ENCODE measurements at places on chromosomes 4 and X.

DNA sequence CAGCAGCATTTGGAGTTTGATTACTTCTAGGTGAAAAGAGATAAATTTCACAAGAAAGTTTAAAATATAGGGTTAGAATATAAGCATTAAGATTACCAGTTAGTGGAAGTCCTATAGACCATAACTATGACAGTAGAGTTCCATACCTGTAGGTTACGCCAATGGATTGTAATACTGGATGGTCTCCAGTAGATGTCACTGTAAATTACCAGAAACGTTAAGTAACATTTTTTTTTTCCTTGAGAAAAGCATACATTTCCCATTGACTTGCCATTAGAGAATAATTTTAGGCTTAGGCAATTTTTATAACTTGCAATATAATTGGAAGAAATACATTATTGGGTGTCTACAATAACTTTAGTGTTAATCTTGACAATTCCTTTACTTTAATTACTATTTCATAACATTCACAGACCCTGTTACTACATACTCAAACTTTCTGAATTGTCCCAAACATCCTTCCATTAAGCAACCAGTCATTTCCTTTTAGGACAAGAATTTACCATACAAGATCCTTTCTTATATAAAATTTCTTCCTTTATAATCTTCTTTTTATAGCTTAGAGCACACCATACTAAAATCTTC is 304.1 kb upstream of the TECRL start:
- DNase-seq, result peak; percentile 49

- no peak for DNase-seq
Observed at GRCh38 chr4:188262464-188262863, 123.2 kb downstream of the TRIML1 start.

- no peak for DNase-seq
Observed at GRCh38 chr4:1510931-1511330, 104.7 kb upstream of the NKX1-1 start.

GRCh38 chr4:149555146-149555545 is 260.5 kb downstream of the IQCM start:
- peak; percentile 4 for DNase-seq

GRCh38 chr4:96146686-96147085 is 306.8 kb downstream of the PDHA2 start:
- no peak for DNase-seq

DNA sequence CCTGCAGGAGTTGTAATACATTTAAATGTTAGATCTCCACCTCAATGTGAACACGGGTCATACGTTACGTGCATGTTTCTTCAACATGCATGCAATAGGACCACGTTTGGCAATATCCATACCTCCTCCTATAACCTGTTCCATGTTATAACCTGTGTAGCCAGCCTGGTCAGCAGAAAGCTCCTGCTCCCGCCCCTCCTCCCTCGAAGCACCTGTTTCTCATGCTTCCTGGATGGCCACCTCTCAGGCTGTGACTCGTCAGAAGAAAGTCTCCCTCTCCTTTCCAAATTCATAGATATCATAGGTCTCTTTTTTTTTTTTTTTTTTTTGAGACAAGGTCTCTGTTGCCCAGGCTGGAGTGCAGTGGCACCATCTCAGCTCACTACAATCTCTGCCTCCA is 96.5 kb downstream of the HMX1 start:
- DNase-seq, result peak; percentile 2

- no peak for DNase-seq
Observed at GRCh38 chrX:78092296-78092695, 11.8 kb upstream of the PGK1 start.

- DNase-seq, result no peak
Observed at GRCh38 chr4:102667001-102667400, 93.8 kb downstream of the MANBA start.

GRCh38 chr4:106607558-106607957 is 239.0 kb upstream of the GIMD1 start:
- no peak for DNase-seq

GRCh38 chrX:114973013-114973412 is 44.4 kb downstream of the IL13RA2 start:
- DNase-seq, result no peak

- no peak for DNase-seq
Observed at GRCh38 chrX:100296183-100296753, 113.8 kb downstream of the PCDH19 start.

DNA sequence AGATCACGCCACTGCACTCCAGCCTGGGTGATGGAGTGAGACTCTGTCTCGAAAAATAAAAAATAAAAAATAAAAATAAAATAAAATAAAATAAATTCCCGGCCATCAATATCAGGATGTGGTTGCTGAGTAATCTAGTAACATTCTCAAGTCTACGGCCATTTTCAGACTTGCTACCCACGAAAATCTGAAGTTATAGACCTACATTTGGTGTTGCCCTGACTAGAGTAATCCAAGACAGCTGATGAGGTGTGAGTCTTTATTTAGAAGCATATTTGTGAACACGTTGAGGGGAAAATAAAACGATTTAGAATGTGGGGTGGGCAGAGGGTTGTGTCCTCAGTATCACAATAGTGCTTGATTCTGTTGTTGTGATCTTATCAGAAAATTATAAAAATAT is 130.2 kb upstream of the MID1 start:
- no peak for DNase-seq

DNA sequence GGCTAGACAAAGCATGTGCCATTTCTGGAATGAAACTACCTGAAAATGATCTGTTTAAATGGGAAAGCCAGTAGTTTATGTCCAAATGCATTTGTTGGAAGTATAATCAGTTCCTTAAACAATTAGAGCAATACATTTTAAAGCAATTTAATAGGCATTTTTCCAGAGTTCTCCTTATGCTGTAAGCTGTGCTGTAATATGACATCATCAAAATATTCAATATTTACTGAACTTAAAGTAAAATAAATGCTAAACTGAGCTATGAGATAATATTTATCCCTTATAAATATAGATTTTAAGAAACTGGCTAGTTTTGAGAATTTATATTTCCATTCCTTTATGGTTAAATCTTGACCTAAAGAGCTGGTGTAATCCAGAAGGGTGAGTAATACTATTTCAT is 7.9 kb downstream of the SLC4A4 start:
- DNase-seq, result no peak

DNA sequence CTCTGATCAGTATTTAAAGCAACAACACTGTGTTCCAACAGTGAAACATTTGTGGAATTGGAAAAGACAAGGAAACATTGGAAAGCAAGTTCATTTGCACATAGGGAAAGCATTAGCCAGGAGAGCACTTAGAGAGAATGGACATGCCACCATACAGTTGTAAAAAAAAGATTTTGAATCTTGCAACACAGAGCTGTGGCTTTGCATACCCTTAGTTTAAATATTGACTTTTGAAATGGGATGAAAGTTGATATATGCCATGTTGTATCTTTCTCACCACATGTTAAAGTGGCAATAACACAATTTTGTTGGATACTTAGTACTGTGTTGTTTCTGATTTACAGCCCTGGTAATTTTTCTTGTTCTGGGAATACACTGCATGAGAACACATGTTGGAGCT is 208.1 kb downstream of the BMPR1B start:
- DNase-seq, result no peak

DNA sequence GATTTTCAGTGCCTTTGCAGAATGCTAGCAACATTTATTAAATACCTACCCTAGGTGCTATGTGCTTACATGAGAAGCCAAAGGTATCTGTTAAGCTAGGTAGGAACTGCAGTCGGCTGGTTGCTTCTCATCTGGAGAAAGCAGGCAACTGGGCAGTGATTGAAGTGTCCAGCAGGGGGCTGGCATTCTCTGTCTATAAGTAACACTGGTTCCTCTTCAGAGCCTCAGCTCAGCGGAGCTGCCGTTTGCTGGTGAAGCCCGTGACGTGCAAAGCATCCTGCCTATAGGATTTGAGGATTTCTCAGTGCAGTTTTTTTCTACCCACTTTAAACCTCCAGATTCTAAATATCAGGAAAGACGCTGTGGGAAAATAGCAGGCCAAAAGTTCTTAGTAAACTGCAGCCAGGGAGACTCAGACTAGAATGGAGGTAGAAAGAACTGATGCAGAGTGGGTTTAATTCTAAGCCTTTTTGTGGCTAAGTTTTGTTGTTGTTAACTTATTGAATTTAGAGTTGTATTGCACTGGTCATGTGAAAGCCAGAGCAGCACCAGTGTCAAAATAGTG is at the start of gene GRPR:
TSS of gene GRPR (plus strand) at position 344 of the 565 bp plus-strand sequence. CDS start 389 bp downstream, outside the sequence.
- peak; percentile 78 for DNase-seq

DNA sequence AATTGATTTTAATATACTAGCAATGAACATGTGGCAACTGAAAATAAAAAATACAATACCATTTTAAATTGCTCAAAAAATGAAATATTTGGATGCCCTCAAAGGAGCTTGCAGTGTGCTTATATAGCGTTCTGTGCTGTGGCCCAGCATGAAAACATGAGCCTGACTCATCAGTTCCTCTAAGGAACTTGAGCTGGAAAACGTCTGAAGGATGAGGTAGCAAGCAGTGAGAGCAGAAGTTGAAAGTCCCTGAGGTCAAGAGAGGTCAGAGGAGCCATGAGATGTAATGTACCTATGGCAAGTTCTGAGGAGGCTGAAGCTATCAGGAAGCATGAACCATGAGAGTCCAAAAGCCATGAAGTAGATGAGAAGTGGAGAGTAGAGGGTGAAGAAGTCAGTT is 59.7 kb downstream of the HMGB3 start:
- no peak for DNase-seq

- no peak for DNase-seq
Observed at GRCh38 chr4:154001193-154001592, 212.3 kb upstream of the SFRP2 start.

DNA sequence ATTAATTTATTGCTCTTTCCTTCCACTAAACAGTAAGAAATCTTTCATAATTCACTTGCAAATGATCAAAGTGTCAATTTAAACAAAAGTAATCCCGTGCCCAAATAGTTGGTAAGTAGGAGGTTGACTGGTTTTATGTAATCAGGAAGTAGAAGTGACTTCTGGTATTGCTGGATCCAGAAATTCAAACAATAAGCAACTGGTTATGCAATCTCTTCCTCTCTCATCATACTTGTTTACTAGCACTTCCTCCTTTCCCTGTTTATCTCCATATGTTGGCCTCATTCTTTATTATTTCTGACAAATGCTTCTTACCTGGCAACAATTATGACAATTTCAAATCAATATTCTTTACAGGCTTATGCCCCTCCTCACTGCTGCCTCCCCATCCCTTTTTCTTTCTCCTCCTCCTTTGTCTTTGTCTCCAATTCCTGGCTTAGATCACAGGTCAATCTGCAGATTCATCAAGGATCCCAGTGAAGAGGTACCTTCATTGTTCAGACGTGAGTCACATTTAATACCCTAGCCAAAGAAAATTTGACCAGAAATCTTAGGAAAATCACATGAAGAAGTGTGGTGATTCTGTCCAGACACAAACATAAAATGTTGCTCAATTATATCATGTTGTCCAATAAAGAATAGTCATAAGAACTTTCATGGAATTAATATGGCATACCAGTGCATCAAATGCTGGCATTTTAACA is 323.2 kb upstream of the PCDH7 start:
- DNase-seq, result no peak

GRCh38 chrX:100411802-100412715 is 2.0 kb upstream of the PCDH19 start:
- no peak for DNase-seq

DNA sequence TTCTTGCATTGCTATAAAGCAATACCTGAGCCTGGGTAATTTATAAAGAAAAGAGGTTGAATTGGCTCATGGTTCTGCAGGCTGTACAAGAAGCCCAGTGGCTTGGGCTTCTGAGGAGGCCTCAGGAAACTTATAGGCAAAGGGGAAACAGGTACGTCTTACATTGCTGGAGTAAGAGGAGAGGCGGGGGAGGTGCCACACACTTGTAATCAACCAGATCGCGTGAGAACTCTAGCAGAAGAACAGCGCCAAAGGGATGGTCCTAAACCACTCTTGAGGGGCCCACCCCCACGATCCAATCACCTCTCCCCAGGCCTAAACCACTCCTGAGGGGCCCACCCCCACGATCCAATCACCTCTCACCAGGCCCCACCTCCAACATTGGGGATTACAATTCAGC is 50.6 kb upstream of the SHOX start:
- no peak for DNase-seq

DNA sequence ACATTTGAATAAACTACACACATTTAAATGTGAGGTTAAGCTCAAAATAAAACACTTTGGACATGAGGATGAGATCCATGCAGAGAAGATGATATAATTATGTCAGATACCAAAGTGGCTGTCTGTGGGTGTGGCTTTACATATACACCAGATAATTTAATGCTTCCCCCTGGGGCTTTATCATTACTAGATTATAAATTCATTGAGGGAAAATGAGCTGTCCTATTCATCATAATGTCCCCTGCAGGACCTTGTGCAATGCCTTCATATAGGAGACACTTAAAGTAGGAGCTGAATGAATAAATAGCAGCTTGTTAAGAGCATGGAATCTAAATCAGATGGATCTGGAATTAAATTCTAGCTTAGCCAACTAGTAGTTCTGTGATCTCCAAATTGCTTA is 49.7 kb downstream of the OTC start:
- DNase-seq, result peak; percentile 48

DNA sequence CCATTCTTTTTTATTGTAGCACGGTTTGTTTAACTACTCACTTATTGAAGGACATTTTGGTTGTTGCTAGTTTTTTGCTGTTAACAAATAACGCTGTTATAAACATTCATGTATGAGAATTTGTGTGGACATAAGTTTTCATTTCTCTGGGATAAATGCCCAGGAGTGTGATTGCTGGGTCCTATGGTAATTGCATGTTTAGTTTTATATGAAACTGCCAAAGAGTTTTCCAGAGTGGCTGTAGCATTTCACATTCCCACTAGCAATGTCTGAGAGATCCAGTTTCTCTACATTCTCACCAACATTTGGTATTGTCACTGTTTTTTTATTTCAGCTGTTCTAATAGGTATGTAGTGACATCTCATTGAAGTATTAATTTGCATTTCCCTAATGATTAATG is 66.8 kb downstream of the PLAC1 start:
- DNase-seq, result no peak

GRCh38 chrX:57406149-57406548 is 119.6 kb downstream of the FAAH2 start:
- DNase-seq, result no peak

- DNase-seq, result no peak
Observed at GRCh38 chr4:63155561-63155960, 1253.7 kb downstream of the TECRL start.

DNA sequence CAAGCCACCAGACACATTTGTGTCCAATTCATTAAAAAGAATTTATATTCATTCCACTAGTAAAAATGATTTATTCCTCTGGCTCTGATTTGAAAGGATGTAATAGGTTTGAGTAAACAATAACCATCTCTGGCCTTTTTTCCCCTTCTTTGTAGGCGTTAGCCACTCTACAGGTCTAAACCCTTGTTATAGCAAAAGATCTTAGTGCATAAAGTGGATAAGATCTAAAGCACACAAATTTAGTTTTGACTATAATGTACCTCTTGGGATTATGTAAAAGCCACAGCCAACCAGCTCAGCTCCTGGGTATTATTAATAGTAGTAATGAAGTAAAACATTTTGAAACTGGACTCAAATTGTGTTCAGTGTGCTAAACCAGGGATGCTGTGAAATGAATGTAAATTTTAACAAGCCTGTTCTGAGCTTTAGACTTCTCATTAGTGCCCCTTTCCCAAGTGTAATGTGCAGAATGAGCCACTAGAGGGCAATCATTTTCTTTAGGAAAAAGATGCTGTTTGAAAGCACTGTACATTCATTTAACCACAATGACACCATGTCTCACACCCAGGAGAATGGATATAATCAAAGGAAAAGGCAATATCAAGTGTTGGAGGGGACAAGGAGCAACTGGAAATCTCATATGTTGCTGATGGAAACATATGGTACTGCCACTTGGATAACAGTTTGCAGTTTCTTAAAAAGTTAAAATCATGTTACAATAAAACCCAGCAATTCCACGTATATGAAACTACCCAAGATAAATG is 69.7 kb downstream of the KLHL8 start:
- DNase-seq, result peak; percentile 72
